ENCODE measurements at places on chromosomes 3 and 15. TPM values are rescaled to one million over a fixed set of nuclear protein-coding genes. Genes with fewer than 3 reads are reported as not detected.

- DNase-seq, result no peak
Measured at GRCh38 chr3:33016846-33017405, 65.5 kb downstream of the CCR4 start.

DNA sequence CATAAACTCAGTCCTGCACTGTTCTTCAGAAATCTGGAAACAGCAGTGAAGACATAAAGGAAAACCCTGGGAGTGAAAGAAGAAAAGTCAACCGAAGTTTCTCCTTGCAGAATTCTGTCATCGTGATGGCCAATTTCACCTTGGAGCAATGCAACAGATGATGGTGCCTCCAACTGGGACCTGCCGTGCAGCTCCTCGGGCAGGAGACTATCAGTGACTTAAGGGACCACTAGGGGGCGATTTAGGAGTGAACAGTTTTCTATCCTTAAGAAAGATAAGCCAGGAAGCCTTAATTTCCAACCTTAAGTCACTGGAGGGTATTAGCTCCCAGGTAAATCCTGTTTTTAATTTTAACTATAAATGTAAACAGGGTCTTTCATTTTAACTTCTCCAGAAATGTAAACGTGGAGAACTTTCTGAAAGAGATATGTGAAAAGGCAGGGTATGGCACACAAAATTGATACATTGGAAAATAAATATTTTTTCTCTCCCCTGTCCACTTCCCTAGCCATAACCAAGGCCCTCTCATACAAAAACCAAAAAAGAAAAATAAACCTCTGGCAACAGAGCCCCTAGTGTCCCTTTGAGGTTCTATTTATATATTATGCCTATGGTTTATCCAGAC, 116.3 kb downstream of the PDZRN3 start:
- peak; percentile 62 for DNase-seq

- DNase-seq, result peak; percentile 76
Measured at GRCh38 chr3:49025005-49025792, 3.3 kb downstream of the NDUFAF3 start.

DNA sequence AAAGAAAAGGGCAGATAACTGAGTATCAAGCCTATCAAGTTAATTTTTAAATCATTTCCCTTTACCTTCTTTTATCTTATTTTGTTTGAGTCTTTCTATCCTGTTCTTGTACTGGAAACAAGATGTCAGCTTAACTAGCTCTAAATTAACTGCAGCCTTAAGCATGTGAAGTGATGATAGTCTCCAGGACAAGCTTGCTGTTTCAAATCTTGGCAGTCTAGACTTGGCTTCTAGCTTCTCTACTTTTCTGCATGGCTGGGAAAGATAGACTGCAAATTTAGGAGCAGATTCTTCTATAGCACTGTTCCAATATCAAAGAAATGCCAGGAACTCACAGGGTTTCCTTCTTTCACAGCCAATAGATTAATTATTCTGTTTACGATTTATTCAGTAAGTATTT, 1034.4 kb downstream of the TUSC7 start:
- DNase-seq, result no peak

GRCh38 chr15:90907838-90908507, 4.9 kb downstream of the MAN2A2 start:
- no peak for DNase-seq

DNA sequence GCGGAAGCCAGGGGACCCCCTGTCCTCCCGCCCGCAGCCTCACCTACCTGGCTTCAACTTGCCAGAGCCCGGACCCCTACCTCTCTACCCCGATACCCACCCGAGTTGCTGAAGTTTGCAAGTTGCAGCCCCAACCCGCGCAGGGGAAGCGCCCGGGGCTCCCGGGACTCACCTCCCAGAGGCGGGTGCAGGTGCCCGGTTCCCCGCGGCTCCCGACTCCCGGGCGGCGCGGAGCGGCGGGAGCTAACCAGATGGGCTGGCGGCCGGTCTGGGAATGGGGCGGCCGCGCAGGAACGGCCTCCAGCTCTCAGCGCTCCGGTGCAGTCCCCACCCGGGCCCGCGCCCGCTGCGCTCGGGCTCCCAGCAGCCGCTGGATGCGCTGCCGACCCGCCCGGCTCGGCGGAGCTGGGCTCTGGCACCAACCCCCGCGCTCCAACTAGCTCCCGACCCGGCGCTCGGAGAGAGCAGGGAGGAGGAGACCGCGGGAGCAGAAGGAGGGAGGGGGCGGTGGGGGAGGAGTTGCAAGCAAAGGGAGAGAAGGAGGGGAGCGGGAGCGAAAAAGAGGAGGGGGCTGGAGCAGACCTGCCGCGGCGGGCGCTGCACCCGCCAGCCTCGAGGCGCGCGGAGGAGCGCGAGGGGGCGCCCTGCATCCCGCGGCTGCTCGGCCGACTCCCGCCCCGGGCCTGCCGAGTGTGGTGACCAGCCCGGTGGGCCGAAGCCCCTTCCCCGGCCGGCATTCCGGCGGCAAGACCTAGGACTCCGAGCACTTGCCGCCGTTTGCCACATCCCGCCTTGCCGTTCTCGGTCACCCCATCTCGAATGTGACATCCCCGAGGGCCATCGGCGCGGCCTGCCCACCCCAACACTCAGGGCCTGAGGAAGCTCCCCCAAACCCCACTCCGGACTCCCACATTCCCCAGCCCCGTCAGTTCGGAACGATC, at the start of gene SEMA5B:
SEMA5B (minus strand) TSS at position 472 of the 941 bp plus-strand sequence. CDS start 66,500 bp downstream, outside the sequence.
- DNase-seq, result no peak

DNA sequence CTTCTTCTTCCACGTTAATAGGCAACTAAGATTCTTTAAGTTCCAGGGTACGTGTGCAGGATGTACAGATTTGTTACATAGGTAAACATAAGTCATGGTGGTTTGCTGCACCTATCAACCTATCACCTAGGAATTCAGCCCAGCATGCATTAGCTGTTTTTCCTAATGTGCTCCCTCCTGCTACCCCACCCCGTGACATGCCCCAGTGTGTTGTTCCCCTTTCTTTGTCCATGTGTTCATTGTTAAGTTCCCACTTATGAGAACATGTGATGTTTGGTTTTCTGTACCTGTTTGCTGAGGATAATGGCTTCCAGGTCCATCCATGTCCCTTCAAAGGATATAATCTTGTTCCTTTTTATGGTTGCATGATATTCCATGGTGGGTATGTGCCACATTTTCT, 21.1 kb downstream of the GTF2A2 start:
- no peak for DNase-seq

The KCNMB3 gene
- 0.63 TPM for total RNA-seq

The PP2D1 gene
- total RNA-seq, result not detected

The SV2B gene
- not detected for total RNA-seq
